ENCODE measurements at places on chromosomes 12 and 14.
A peak's percentile ranks its signal among the peaks of the same experiment; 100 is the strongest.

DNA sequence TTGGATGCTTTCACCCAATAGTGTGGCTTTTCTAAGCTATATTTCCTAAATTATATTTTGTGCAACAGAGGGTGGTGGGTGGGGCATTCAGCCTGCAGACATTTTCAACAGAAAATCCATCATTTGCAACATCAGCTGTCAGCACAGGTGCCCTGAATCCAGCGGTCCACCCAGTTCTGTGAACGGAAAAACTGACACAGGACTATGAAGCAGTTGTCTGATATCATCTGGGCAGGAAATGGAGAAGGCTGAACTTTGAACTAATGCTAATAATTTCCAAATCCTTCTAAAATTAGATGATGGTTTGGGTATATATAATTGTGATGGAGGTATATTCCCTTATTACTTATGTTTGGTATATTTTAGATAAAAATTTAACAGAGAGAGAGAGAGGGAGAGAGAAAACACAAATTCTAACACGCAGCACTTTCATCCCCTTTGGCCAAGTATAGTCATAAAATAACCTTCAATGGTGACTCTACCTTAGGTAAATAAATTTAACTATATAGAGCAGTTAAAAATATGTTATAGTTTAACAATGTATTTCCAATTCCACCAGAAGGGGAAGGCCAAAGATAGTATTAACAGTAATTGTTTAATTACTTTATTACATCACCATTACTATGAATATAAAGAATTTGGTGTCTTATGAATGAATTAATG, 58.3 kb upstream of the PTPRB start:
- no peak for DNase-seq

DNA sequence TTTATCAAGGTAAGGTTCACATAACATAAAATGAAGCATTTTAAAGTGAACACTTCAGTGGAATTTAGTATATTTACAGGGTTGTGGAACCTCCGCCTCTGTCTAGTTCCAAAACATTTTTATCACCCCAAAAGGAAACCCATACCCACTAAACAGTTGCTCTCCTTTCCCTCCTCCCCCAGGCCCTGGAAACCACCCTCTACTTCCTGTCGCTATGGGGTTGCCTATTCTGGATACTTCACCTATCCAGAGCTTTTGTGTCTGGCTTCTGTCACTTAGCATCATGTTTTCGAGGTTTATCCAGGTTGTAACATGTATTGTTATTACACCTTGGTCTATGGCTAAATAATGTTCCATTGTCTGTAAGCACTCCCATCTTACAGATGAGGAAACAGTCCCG, 27.7 kb upstream of the ZFP36L1 start:
- peak; percentile 45 for DNase-seq

GRCh38 chr14:102645746-102646440, 53.4 kb downstream of the RCOR1 start:
- DNase-seq: no peak

GRCh38 chr12:40561395-40561966, 130.8 kb upstream of the CNTN1 start:
- DNase-seq: no peak

- DNase-seq: no peak
Observed at GRCh38 chr12:32344047-32344446, 55.3 kb upstream of the FGD4 start.

GRCh38 chr14:72594099-72594901, 299.6 kb downstream of the DPF3 start:
- no peak for DNase-seq

DNA sequence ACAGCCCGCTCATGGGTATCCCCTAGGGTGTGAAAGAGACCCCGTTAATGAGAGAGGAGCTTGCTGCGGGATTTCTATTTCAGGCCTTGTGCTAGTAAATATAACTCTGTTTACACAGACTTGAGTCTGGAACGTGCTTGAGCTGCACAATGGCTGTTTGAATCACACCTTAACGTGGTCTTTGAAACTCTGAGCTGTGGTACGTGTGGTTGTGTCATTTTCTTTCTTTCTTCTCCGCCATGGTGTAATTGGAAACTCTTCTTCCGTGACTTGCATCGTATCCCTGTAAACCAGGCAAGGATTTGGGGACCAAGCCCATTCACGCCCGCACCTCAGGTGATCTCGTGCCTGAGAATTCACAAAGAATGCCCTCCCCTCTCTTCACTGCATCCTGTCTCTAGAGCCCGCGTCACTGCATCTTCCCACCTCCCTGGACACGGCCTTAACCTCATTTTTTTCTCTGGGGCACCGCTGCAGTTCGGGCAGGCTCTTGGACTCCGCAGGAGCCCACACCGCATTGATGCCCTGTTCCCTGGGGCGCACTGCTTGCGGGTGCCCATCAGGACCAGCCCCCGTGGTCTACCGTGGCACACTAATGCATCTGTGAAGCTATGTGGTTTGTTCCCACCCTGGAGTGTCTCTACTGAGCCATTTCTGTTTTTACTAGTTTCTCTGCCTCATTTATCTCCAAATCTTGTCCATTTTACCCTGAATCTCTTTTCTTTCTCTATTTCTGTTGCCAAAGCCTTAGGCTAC, 78.4 kb upstream of the PARP11 start:
- no peak for DNase-seq

GRCh38 chr12:97182769-97183168, 275.7 kb downstream of the NEDD1 start:
- DNase-seq: no peak

DNA sequence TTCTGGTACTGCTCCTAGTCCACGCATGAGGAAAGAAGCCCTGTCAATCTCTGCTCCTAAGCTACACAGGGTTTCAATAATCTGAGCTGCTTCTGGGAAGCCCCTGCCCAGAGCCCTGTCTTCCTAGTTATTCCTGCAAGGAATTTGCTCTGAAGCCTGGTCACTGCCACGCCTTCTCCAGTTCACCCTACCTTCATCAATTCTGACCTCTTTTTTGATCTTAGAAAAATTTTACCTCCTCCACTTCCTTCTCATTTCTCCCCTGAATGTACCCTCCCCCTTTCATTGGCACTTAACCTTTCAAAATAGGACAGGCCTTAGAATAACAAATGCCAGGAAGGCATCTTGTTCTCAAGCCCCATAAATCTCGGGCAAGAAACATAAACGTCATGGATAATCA, 14.9 kb upstream of the LRRK2 start:
- no peak for DNase-seq

- no peak for DNase-seq
Observed at GRCh38 chr12:11893998-11894397, 176.7 kb upstream of the BCL2L14 start.

- no peak for DNase-seq
Observed at GRCh38 chr12:25698772-25699171, 145.7 kb upstream of the LMNTD1 start.

- no peak for DNase-seq
Observed at GRCh38 chr12:105906561-105906960, 232.2 kb downstream of the NUAK1 start.

DNA sequence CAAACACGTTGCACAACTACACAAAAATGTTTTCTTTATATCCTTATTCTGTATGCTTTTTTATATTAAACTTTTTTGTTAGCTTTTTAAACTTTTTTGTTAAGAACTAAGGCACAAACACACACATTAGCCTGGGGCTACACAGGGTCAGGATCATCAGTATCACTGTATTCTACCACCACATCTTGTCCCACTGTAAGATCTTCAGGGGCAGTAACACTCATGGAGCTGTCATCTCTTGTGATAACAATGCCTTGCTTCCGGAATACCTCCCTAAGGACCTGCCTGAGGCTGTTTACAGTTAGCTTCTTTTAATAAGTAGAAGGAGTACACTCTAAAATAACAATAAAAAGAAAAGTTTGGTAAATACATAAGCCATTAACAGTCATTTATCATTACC, 42.2 kb downstream of the PLEKHA5 start:
- no peak for DNase-seq

DNA sequence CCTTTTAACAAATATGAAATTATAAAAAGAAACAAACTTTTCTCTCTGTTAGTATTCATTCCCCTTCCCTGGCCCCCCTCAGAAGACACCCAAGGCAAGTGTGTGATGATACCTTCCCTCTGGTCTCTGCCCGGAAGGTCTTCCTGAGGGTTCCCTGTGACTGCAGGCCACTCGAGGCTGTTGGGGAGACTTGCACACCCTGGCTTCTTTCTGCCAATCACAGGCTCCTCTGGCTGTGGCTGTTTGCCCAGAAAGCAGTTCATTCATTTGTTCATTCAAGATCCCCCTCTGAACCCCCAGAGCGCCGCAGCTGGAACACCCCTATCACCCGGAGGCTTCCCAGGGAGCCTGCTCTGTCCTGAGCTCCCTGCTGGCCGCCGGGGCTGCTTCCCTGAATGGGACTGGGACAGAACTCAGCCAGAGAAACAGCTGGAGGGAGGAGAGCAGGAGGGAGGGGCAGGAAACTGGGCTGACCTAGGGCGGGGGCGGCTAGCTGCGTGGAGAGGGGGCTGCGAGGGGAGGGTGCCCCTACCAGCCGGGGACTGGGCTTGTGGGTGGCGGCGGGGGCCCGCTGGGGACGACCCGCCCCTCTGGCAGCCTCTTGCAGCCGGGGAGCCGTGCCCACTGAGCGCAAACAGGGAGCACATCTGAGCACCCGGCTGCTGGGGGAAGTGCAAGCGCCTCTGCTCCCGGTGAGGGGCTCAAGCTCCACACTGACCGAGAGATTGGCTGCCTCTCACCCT, at the start of gene CMKLR1:
CMKLR1 (minus strand) TSS at position 397 of the 743 bp plus-strand sequence. CDS start 45,720 bp downstream, outside the sequence.
- no peak for DNase-seq

GRCh38 chr12:32110942-32111341, 4.3 kb downstream of the BICD1 start:
- DNase-seq: no peak

- DNase-seq: no peak
Observed at GRCh38 chr14:75549169-75549568, 26.9 kb downstream of the BATF start.

- DNase-seq: no peak
Observed at GRCh38 chr14:56963381-56963780, 153.1 kb upstream of the OTX2 start.

DNA sequence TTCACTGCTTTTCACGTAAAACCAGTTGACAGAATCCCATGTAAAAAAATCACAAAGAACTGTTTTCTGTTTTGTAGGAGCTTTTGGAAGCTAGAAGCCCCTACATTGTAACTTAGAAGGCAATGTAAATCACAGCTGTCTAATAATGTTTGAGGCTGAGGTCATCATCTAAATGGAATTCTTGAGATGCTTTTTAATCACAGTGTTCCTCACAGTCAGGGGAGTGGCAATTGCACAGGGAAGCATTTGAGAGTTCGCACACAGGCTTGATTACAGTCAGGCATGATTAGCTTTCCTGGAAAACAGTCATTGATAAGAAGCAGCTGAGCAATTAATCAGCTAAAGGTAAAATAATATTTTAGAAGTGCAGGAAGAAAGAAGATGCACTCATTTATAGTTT, 2.9 kb downstream of the SLC17A8 start:
- no peak for DNase-seq

GRCh38 chr12:55931780-55932550, 1.0 kb downstream of the DGKA start:
- peak; percentile 19 for DNase-seq

- DNase-seq: no peak
Observed at GRCh38 chr12:121613462-121613861, 12.9 kb upstream of the ORAI1 start.

DNA sequence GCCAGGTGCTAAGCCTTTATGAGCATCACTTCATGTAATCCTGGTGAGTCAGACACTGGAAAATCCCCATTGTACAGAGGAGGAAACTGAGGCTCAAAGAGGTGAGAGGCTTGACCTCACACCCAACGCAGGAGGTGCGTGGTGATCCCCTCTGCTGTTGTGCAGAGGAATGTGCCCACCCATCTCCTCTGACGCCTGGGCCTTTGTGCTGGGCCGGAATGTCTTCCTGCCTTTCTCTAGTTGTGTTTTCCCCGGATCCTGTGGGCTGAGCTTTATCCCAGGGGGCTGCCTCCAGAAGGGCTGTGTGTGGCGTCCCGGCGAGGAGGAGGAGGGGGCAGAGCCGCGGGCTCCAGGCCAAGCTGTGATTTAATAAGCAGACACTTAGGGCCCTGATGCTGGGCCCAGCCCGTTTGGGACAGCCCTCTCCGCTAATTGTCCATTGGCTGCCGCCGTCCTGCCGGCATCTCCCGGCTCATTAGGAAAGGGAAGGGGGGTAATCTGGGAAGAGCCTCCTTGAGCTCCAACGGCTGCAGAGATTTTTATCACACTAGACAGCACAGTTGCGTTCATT, 653.6 kb downstream of the MED13L start:
- no peak for DNase-seq

DNA sequence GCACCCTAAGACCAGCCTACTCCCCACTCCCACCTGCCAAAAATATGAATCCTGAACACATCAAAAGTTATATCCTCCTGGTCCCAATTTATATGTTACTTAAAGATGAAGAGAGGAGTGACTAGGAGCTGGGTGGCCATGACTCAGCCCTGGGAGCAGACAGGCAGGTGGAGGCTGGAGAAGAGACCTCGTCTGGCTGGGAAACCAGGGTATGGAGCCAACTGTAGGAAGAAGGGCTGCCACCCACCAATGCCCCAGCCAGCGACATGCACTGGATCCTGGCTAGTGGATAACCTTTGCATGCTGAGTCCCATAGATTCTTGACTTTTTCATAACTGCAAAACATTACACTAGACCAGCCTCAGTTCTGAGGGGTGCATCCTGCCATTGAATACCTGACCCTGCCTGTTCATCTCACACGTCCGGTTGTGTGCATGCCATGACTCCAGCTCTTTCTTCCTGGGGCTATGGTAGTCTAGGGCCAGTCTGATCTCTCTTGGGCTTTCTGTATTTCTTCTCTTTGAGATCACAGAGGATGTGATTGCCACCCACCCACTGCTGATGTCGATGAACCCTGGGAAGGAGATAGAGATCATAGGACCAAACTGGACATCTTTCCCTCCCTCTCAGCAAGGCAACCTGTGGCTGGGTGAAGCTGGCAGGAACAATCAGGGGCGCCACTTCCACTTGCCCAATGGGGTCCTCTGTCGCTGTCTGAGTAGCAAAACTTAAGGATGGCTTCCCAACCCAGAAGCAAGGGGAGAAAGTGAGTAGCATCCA, 69.6 kb upstream of the DDX11 start:
- DNase-seq: no peak

All from T follicular helper cell (primary cell).